Ammon's horn (tissue), 1 donor: ENCODE measurements at places on chromosomes 1 and 21.
A peak's percentile ranks its signal among the peaks of the same experiment; 100 is the strongest.

GRCh38 chr1:117244971-117245370, 34.2 kb upstream of the VTCN1 start:
- DNase-seq = no peak

- no peak for DNase-seq
These were observed 110.9 kb downstream of the KCNJ15 start for GRCh38 chr21:38367646-38368045.

DNA sequence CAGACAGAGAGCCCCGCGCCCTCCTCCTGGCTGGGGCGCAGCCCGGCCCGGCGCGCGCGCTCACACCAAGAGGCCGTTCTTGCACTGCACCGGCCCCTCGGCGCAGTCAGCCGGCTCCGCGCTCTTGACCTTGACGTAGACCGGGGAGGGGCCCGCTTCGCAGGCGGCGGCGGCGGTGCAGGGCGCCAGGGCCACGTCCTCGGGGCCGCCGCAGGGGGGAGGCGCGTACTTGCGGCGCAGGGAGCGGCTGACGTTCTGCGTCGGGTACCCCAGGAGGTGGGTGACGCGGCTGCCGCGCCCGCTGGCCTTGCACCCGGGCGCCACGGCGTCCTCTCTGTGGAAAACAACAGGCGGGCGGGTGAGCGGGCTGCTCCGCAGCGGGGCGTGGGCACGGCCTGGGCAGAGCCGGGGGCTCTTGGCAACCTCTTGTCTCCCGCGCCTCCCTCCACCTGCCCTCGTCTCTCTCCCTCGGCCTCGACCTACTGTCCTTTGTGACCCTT, 7.7 kb downstream of the VSIG8 start:
- peak; percentile 84 for DNase-seq

GRCh38 chr1:85220756-85221201, 20.0 kb upstream of the SYDE2 start:
- DNase-seq = no peak

DNA sequence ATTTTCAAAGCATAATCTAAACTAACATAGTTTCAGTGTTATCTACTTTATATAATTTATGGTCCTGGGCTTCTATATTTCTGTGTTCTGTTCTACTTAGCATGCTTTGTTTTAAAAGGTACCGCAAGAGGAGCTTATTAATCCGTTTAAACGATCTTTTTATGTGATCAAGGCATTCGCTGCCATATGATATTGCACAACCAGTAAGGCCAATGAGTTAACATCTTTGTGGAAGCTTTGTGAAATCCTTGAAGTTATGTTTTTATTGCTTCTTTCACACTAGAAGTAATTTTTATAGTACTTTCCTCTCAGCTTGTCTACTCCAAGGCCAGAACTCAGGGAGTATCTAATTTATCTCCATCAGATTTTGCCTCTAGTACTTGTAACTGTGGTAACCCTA, 8.9 kb downstream of the LRRC8C start:
- DNase-seq = no peak

GRCh38 chr1:31959521-31960340, 21.6 kb upstream of the PTP4A2 start:
- peak; percentile 54 for DNase-seq

- DNase-seq = no peak
These were observed 4.1 kb upstream of the REG4 start for GRCh38 chr1:119815361-119815760.

- DNase-seq = no peak
These were observed 22.4 kb downstream of the ESRRG start for GRCh38 chr1:216700779-216701178.

- no peak for DNase-seq
These were observed 20.9 kb upstream of the NCMAP start for GRCh38 chr1:24535021-24535424.

DNA sequence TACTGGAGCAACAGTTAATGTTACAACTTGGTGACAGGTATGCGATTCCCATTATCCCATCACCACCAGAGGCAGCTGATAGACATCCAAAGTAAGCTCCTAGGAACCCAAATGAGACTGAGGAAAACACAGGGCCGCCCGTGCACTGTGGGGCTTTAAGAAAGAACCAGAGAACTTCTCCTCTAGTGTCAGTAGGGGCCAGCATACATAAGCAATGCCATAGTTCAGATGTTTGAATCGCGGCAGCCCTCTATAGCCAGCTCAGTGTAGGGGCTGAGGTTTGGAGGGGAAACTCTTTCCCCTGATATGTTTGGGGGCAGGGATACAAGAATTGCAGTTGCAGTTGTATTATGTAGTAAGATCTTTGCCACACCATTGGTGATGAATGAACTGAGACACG, 593.3 kb upstream of the NCAM2 start:
- DNase-seq = no peak

- peak; percentile 18 for DNase-seq
These were observed 547 bp downstream of the PDPN start for GRCh38 chr1:13583966-13584791.

DNA sequence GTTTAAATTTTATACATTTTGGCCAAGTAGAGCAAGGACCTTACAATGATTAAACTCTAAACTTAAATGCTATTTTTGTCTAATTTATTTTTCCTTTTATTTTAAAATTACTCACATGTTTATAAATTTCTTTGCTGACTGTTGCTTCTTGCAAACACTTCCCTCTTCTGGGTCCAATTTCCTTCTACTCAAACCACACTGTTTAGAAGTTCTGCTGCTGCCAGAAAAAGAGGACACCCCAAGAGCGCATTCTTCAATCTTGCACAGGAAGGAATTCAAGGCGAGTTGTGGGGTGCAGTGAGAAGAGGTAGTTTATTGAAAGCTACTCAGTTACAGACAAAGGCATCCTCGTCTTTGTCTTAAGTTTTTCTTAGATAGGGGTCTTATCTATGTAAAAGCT, 88.5 kb upstream of the NEK7 start:
- peak; percentile 5 for DNase-seq

- no peak for DNase-seq
These were observed 110.3 kb upstream of the WNT4 start for GRCh38 chr1:22253012-22253790.

GRCh38 chr1:71592646-71593274, 511.9 kb upstream of the ZRANB2 start:
- no peak for DNase-seq

GRCh38 chr1:51750729-51751128, 127.8 kb downstream of the NRDC start:
- no peak for DNase-seq

DNA sequence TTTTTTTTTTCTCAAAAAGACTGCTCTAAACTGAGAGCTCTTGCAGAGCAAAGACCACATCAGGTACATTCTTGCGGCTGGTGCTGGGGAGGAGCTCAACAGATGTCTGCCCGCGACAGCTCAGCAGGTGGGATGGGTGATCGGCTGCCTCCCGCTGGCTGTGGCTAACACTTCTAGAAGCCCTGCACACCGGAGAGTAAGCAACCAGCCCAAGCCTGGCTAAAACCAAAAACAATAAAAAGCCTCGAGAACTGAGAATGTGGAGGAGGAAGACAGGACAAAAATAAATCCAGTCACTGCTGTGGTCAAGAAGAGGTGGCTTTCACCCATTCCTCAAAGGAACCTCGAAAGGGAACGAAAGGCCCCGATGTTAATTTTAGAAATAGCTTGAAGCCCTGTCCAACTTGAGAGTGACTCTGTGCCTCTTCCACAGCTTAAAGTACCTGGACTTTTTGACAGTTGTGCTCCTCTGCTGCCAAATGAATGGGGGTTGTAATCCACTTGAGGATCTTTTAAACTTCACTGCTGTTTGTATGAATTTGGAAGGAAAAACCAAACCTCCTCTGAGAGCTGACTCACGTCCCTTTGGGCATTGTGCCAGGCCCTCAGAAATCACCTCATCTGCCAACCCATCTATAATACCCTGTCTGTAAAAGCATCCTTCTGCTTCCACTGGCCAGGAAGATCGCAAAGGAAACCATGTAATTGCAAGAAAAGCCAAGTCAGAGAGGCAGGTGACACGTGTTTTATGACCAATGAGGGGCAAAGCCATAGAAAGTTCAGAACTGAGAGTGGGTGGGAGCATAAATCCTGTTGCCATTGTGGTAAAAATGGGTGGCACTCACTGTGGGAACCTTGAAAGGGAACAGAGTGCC, 78.6 kb downstream of the KCNN3 start:
- no peak for DNase-seq

DNA sequence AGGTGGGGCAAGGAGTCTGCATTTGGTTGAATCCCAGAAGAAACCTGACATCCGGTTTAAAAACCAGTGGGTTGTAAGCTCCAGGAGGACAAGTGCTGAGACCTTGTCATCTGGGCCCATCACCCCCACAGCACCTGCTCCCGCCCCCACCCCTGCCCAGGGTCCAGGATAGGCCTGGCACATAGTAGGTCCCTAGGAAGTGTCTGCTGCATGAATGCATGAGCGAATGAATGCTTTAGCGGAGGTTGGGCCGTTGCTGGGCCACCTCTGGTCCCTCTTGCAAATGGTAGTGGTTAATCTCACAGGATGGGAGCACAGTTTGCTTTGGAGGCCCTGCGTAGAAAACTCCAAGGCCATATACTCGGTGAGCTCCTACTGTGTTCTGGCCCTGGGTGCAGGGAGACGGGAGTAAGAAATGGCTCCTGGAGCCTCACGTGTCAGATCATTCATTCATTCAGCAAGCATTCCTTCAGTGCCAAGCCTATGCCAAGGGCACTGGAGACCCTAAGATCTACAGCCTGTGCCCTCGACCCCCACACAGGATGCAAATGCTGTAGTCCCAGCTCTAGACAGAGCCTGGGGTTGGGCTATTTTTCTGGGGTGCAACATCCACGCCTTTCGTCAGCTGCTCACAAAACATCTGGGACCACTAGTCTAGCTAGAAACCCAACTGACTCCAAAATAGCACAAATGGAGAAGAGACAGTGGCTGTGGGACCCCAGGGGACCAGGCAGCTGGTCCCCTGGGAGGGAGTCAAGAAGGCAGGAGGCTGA, 28.9 kb downstream of the EPHA2 start:
- DNase-seq = no peak

DNA sequence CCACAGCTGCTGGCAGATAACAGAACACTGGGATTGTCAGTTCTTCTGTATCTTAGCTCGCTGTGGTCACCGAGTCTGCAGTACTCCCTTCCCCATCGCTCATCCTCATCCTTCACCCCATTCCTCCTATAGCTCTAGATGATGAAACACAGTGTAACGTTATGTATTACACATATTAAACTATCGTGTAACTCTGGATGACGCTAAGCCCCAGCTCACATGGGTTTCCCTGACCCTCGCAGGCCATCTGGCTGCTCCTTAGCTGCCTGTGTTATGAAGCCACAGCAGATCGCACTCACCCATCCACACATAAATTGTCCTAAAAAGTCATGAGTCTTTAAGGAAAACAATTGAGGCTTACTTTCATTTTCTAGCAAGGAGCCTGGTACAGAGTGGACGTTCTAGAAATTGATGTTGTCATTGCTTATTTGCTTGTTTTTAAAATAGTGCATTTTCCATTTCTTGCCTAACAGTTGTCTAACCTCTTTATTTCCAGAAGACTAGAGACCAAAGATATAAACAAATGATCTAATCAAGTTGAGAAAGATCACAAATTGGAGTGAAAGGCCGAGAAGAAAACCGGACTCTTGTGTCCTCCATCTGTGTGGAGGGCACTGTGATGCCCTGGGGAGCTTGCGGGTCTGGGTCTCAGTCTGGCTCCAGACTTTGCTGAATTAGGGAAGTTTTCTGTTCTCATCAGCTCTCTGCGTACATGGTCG, 24.3 kb upstream of the PCP4 start:
- no peak for DNase-seq

DNA sequence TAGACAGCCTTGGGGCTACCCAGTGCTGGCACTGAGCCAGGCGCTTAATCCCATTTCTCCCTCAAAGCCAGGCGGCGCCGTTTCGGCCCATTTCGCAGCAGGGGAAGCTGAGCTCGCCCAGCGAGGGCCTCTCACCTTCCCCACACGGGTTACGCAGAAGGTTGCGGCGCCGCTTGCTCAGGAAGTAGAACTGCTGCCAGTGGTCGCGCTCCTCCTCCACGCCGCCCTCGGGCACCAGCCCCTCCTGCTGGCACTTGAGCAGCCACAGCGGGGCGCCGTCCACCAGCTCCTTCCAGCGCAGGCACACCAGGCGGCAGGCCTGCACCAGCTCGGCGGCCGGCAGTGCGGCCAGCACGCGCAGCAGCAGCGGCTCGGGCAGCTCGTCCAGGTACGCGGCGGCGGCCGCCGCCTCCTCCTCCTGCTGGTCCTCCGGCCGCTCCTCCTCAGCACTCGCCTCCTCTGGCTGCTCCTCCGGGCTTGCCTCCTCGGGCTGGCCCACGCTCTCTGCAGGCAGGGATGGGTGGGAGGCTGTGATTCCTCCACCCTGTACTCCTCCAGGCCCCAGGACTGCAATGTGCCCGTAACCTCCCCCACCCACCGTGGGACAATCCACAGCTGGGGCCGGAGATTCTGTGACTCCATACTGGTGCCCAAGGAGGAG, 3.8 kb downstream of the FBXO2 start:
- peak; percentile 86 for DNase-seq

DNA sequence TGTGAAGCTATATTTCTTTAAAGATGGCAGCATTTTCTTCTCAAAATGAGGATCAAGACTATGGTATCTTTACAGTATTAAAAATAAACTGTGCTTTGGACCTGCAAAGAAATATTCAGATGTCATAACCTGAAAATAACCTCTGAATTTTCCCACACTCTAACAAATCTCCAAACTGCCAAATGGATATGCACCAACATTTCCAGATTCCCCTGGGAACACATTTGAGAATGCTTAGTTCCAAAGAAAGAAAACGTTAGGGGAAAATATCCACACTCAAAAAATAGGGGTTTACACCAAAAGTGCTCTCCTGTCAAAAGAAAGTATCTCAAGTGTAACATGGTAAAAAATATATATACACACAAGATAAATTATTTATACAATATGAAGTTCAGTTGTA, 69.1 kb upstream of the ARHGAP29 start:
- no peak for DNase-seq

DNA sequence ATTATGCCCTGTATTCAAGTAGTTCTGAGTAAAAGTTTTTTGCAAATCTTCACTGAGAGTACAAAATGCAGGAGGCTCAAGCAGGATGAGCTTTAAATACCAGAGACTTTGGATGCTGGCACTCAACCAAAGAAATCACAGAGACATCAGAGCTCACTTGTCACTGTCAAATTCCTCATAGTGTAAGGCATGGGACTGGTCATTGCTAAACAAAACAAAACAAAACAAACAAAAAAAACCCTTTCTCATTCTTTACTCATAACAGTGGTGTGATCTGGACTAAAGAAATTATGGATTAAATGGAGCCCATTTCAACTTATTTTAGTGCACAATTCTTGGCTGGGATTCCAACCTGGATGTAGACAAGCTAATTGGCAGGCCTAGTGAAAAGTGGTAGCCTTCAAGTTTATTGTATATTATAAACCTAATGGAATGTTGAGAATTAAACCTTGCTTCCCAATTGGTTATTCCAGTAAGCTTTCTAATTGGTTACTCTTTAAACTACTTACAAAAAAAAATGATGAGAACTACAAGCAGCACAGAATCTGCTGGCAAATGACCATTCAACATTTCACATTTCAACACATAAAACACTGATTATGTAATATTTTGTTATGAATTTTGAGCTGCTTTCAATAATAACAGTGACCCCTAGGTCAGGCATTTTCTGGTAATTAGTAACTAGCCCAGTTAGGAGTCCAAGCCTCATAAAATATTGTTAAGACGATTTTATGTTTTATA, 30.6 kb upstream of the NEK7 start:
- no peak for DNase-seq
